Dermis lymphatic vessel endothelial cell (primary cell): ENCODE measurements at places on chromosomes 7 and 10. TPM values are rescaled to one million over a fixed set of nuclear protein-coding genes. Genes with fewer than 3 reads are reported as not detected.

Gene C10orf67
- under 0.01 TPM in 1 of 2 replicates, not detected in the other for total RNA-seq

Gene MUC12
- not detected in 2 replicates for total RNA-seq

Gene MYL10
- total RNA-seq: not detected in 2 replicates

Gene STAMBPL1
- 0.33 and 0.34 TPM in 2 replicates for total RNA-seq

Gene ITGA8
- 2.4 and 10.9 TPM in 2 replicates for total RNA-seq

Gene ZNF425
- 1.5 and 2.7 TPM in 2 replicates for total RNA-seq
